Neural progenitor cell (in vitro differentiated cells): ENCODE measurements at places on chromosomes 2 and 18. TPM values are rescaled to one million over a fixed set of nuclear protein-coding genes. Genes with fewer than 3 reads are reported as not detected.

Gene PTGR3
- total RNA-seq: 7.5 and 13.0 TPM in 2 replicates

Gene SLC5A7
- total RNA-seq: 0.03 and 0.04 TPM in 2 replicates

Gene FMNL2
- 64.8 and 99.7 TPM in 2 replicates for total RNA-seq

Gene TBR1
- total RNA-seq: 0.09 TPM in 1 of 2 replicates, not detected in the other

Gene KLHL14
- 0.13 TPM in 1 of 2 replicates, not detected in the other for total RNA-seq

Gene KIAA2012
- not detected in 2 replicates for total RNA-seq

Gene TUBA3E
- not detected in 2 replicates for total RNA-seq

Gene DLGAP1
- total RNA-seq: 16.9 and 18.5 TPM in 2 replicates

Gene OTOF
- 0.36 and 0.84 TPM in 2 replicates for total RNA-seq

Gene DUSP19
- 3.5 and 6.7 TPM in 2 replicates for total RNA-seq

Gene FOXD4L1
- 0.12 TPM in 1 of 2 replicates, not detected in the other for total RNA-seq

Gene EFEMP1
- total RNA-seq: 16.1 and 25.5 TPM in 2 replicates

Gene CFAP65
- 0.22 and 0.80 TPM in 2 replicates for total RNA-seq

Gene BOK
- total RNA-seq: 2.0 and 5.5 TPM in 2 replicates

DNA sequence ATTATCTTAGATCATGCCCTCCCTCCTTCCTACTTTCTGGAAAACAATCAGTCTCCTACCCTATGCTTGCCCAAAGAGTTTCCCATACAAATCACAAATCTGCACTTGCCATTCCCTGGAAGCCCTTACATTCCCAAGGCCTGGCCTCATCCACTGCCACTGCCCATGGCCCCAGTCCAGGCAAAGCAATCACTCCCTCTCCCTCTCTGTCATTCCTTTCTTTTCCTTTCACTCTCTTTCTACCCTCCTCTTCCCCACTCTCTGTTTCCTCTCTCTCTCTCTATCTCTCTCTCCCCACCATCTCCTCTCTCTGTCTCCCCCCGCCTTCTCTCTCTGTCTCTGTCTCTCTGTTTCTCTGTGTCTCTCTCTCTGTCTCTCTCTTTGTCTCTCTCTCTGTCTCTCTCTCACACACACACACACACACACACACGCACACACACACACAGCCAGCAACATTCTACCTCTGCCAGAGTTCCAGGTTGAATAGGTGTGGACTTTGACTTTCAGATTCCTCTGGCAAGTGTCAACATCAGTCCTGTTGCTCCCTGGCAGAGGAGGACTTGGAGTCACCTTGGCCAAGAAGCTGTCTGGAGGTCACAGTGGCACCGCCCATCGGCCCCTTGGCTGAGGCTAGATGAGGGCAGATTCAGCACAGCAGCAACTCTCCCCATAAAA lies 43.7 kb upstream of the NAT8 start:
- no peak overlapping the region for H3K4me3 ChIP-seq
- H3K27me3 ChIP-seq: peaks cover 28% of the 10 kb centered on the region
- H3K4me1 ChIP-seq: no peaks in the 10 kb centered on the region
- no peaks in the 10 kb centered on the region for H3K36me3 ChIP-seq

GRCh38 chr2:45754131-45755010 lies 102.9 kb downstream of the PRKCE start:
- H3K4me1 ChIP-seq: peaks cover 16% of the 10 kb centered on the region
- no peaks in the 10 kb centered on the region for H3K27me3 ChIP-seq
- no peak overlapping the region for H3K27ac ChIP-seq
- DNase-seq: no peak
- no peak overlapping the region for H3K4me3 ChIP-seq

DNA sequence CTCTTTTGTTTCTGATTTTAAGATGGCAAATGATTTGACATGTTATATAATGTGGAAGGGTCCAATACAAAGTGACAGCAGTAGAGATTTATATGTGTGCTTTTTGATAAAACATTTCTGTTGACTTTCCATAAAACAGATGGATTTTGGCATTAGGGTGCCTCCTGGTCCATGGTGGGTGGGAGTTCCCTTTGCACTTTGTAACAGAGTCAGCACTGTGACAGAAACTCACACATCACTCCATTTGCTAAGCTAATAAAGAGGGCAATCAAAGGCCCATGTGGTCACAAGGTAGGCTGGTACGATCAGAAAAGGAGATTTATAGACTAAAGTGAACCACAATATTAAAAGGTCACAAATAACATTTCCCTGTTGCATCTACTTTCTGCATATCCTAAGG lies 93.3 kb upstream of the NT5C1B start:
- H3K27ac ChIP-seq: no peak overlapping the region
- no peak overlapping the region for H3K4me3 ChIP-seq
- no peaks in the 10 kb centered on the region for H3K27me3 ChIP-seq
- H3K36me3 ChIP-seq: no peaks in the 10 kb centered on the region
- DNase-seq: no peak

DNA sequence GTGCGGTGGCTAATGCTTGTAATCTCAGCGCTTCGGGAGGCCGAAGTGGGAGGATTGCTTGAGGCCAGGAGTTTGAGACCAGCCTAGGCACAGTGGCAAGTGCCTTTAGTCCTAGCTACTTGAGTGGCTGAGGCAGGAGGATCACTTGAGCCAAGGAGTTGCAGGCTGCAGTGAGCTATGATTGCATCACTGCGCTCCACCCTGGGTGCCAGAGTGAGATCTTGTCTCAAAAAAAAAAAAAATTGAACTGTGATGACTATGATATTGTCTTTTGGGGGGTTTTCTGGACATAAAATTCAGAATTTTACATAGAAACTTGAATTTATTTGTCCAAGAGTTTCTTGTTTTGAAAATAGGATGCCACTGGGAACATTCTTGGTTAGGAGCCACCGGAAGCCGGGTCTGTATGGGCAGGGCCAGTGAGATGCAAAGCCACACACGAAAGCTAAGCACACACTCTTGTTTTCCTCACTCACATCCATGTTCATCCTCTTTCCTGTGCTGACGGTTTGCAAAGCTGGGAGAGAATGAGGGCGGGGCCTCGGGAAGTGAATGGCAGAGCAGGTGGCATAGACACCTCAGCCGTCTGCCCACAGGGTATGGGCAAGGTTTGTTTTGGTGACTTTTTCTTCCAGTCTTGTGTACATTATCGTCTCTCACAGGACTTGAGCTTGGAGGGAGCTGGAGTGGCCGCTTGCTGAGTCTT lies 12.6 kb downstream of the AGAP1 start:
- DNase-seq: no peak
- H3K27me3 ChIP-seq: no peaks in the 10 kb centered on the region
- H3K27ac ChIP-seq: no peak overlapping the region
- no peak overlapping the region for H3K4me3 ChIP-seq
- no peaks in the 10 kb centered on the region for H3K36me3 ChIP-seq

- H3K27me3 ChIP-seq: no peaks in the 10 kb centered on the region
- H3K4me1 ChIP-seq: peaks cover 41% of the 10 kb centered on the region
- H3K36me3 ChIP-seq: no peaks in the 10 kb centered on the region
Observed at GRCh38 chr2:168528016-168528415, 71.9 kb downstream of the CERS6 start.

DNA sequence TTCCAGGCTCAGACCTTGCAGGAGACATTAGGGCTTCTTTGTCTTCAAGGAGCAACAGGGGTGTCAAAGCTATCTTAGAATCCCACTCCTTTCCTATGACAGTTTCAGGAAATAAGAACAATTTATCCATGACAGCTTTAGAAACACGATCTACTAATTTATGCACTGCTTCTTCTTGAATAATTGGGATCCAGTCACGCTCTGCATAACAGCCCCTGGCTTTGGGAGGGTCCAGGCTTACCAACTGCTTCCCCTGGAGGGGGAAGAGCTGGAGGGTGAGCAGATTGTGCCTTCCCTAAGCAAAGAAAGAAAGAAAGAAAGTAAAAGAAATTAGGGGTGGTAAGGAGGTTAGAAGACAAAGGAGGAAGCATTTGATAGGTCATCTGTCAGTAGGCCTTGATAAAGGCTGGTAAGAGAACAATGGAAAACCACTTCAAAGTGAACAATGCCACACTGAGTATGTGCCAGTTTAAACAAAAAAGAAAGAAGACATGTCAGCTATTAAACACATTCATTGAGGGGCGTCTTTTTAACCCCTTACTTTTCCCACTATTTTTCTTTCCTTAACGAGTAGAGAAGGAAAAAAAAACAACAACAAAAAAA lies 327.6 kb downstream of the DCC start:
- no peaks in the 10 kb centered on the region for H3K36me3 ChIP-seq
- peaks cover 10% of the 10 kb centered on the region for H3K4me1 ChIP-seq
- peak; percentile 21 for DNase-seq
- H3K4me3 ChIP-seq: no peak overlapping the region
- H3K27ac ChIP-seq: no peak overlapping the region

GRCh38 chr2:63903003-63903402 lies 61.3 kb downstream of the UGP2 start:
- peaks cover 3% of the 10 kb centered on the region for H3K36me3 ChIP-seq
- no peaks in the 10 kb centered on the region for H3K4me1 ChIP-seq
- no peaks in the 10 kb centered on the region for H3K27me3 ChIP-seq
- H3K27ac ChIP-seq: no peak overlapping the region
- DNase-seq: no peak
- H3K4me3 ChIP-seq: no peak overlapping the region

- H3K27ac ChIP-seq: no peak overlapping the region
- no peaks in the 10 kb centered on the region for H3K36me3 ChIP-seq
- DNase-seq: no peak
- H3K27me3 ChIP-seq: no peaks in the 10 kb centered on the region
- H3K4me1 ChIP-seq: no peaks in the 10 kb centered on the region
Observed at GRCh38 chr2:146602856-146603255, 1242.0 kb upstream of the ACVR2A start.

DNA sequence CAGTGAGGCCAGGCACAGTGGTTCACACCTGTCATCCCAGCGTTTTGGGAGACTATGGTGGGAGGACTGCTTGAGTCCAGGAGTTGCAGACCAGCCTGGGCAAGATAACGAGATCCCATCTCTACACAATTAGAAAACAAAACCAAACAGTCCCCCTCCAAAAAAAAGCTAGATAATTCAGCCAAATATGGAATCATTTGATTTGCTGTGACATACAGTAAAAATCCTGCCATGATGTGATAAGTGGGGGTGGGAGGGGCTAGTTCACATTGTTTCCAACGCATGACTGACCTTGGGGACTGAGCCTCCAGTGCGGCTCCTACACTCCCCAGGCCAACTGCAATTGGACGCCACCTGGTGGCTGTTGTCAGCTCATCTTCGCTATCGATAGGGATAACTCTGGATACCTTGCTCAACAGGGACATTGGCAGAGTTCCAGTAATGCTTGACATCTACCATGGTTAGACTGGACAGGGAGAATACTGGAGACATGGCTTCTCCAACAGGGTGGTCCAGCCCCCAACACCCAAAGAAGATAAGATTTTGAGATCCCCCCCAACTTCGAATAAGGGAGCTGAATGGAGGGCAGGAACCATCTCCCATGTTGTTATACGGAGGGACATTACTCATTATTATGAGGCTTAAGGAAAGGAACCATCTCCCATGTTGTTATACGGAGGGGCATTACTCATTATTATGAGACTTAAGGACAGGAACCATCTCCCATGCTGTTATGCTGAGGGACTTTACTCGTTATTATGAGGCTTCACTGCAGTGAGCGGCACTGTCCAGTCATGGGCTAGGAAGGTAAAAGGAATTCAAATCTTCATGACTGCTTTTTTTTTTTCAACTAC lies 135.9 kb downstream of the TGIF1 start:
- no peaks in the 10 kb centered on the region for H3K27me3 ChIP-seq
- H3K27ac ChIP-seq: no peak overlapping the region

- no peaks in the 10 kb centered on the region for H3K36me3 ChIP-seq
- no peaks in the 10 kb centered on the region for H3K27me3 ChIP-seq
- no peak overlapping the region for H3K4me3 ChIP-seq
- no peak overlapping the region for H3K27ac ChIP-seq
- DNase-seq: no peak
Observed at GRCh38 chr2:20621366-20622295, 29.3 kb downstream of the HS1BP3 start.

DNA sequence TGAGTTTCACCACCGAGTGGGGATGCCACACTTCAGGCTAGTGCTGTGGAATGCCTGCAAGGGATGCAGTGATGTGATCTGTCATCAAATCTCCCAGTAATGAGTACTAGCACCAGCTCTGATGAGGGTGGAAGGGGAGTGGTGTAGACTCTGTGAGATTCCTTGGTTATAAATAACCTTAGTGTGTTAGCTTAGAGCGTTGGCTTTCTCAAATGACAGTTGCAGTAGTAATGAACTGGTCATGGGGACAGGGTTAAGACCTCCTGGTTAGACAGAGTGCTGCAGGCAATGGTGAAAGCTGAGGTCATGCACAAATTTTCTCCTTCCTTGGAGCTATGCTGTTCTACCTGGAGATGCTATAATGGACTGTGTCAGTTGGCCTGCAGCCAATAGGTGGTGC lies 1063.4 kb upstream of the CRIM1 start:
- peaks cover 28% of the 10 kb centered on the region for H3K4me1 ChIP-seq
- no peaks in the 10 kb centered on the region for H3K27me3 ChIP-seq
- no peaks in the 10 kb centered on the region for H3K36me3 ChIP-seq

GRCh38 chr2:129904532-129905446 lies 74.7 kb upstream of the RAB6C start:
- H3K27ac ChIP-seq: no peak overlapping the region
- DNase-seq: no peak
- no peak overlapping the region for H3K4me3 ChIP-seq

DNA sequence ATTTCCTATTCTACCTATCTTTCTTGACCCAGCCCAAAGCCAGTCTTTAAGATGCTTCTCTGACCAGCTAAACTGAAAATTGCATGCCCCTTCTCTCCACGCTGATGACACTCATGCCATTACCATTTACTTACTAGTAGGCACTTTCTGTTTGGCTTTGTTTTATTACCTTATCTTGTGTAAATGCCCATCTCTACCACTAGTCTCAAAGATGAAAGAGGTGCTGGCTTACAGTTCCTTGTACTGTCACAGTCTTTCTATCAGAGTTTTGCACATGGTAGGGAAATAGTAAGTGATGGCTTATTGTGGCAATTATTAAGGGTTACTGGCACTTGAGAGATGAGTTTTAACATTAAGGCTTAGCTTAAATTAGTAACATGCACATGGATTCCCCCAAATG lies 352.1 kb downstream of the RBM43 start:
- no peaks in the 10 kb centered on the region for H3K36me3 ChIP-seq
- no peaks in the 10 kb centered on the region for H3K27me3 ChIP-seq
- DNase-seq: no peak
- H3K4me1 ChIP-seq: no peaks in the 10 kb centered on the region
- H3K27ac ChIP-seq: no peak overlapping the region
- no peak overlapping the region for H3K4me3 ChIP-seq

- H3K27ac ChIP-seq: no peak overlapping the region
- H3K27me3 ChIP-seq: no peaks in the 10 kb centered on the region
- H3K36me3 ChIP-seq: no peaks in the 10 kb centered on the region
- H3K4me3 ChIP-seq: no peak overlapping the region
- no peak for DNase-seq
Observed at GRCh38 chr18:3924455-3924854, 474.5 kb downstream of the TGIF1 start.

GRCh38 chr18:34809451-34810072 lies 99.5 kb downstream of the DTNA start:
- DNase-seq: peak; percentile 56
- no peak overlapping the region for H3K4me3 ChIP-seq
- no peaks in the 10 kb centered on the region for H3K27me3 ChIP-seq
- no peak overlapping the region for H3K27ac ChIP-seq

GRCh38 chr2:52558265-52558664 lies 1209.3 kb upstream of the CHAC2 start:
- peak; percentile 83 for DNase-seq
- H3K27me3 ChIP-seq: no peaks in the 10 kb centered on the region
- H3K36me3 ChIP-seq: no peaks in the 10 kb centered on the region
- peak overlapping the region; percentile 39 for H3K27ac ChIP-seq
- H3K4me1 ChIP-seq: peaks cover 15% of the 10 kb centered on the region
- H3K4me3 ChIP-seq: no peak overlapping the region
